ENCODE measurements at places on chromosomes 7 and 10.

- no peak for DNase-seq
Measured at GRCh38 chr7:108613147-108613948, 43.7 kb downstream of the DNAJB9 start.

- no peak for DNase-seq
Measured at GRCh38 chr10:77586719-77587415, 50.7 kb downstream of the KCNMA1 start.

GRCh38 chr7:109986701-109987100 is 1104.2 kb upstream of the LRRN3 start:
- no peak for DNase-seq

DNA sequence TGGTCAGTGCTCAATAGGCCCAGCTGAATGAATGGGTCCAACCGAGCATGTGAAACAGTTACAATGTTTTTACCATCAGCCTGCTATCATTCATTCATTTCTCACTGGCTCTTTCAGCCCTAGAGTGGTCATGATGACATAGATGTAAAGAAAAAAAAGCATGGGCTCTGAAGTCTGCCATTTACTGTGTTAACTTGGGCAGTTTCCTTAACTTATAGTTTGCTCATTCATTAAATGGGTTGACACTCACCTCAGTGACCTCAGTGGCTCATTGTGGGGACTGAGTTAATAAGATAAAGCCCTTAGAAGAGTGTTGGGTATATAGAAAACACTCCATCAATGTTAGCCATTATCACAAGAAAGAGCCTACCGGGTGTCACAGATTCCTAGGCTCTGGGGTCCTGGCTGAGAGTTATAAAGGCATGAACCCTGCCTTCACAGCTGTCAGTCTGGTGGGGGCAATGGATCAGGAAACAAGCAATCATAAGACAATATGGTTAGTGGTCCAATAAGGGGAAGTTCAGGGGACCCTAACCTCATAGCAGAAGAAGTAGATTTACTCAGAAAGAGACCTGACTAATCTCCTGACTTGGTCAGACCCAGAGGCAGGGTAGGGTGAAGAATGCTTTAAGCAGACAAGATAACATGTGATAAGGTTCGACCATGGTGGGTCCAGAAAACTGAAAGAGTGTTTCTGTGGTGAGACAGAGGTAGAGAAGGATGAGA is 29.7 kb upstream of the GPAM start:
- DNase-seq, result no peak
